Putamen (tissue), 1 donor: ENCODE measurements at places on chromosomes 12 and 14.

DNA sequence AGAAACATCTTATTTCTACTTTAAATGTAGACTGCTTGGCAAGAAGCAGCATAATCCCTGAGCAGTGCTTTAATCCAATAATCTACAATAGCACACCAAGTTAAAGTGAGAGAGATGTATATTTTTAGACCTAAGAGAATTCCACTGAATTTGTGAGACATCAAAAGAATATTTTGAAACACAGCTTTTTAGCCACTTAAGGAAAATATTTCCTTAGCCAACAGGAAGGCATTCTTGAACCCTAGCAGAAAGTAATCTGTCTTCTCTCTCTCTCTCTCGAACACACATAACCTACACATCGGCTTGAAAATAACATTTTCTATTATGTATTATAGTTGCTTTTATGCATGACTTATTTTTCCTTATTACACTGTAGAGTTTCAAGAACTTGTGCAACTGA, 34.0 kb downstream of the KITLG start:
- DNase-seq = no peak

- no peak for DNase-seq
Measured at GRCh38 chr14:54170301-54170700, 213.7 kb upstream of the BMP4 start.

GRCh38 chr12:28227251-28227650, 37.0 kb downstream of the CCDC91 start:
- no peak for DNase-seq

GRCh38 chr12:51721282-51721940, 127.1 kb downstream of the FIGNL2 start:
- DNase-seq = peak; percentile 13

- DNase-seq = no peak
Measured at GRCh38 chr14:68574906-68575305, 218.0 kb downstream of the ZFP36L1 start.

DNA sequence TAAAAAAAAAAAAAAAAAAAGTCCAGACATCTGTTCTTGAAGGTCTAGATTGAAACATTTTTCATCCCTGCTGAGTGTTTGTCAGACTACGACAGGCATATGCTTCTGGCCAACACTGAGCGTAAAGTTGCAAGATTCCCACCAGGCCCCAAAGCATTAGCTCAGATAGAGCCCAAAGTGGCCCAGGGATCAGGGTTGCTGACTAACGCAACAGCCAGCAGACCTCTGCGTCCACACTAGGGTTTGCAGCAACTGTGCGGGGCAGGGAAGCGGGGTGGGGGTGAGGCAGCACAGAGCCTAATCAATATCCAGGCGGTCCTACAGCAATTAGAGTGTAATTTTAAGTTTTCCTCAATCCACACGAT, 55.7 kb downstream of the SSH1 start:
- DNase-seq = no peak

DNA sequence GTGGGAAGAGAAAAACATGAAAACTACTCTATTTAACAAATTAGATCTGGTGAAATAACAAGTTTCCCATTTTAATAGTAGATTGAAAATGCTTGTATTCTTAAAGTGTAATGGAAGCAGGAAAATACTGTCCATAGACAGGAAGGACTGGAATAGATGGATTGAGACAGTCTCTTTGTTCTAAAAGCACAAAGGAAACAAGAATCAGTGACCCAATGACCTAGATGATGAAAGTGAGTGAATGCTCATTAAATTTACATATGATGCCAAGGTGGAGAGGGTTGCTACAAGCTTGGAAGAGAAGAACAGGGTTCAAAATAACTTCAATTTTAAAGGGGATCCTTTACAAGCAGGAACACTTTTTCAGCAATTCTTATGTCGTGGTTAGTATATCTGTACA, 233.1 kb downstream of the TRHDE start:
- no peak for DNase-seq

DNA sequence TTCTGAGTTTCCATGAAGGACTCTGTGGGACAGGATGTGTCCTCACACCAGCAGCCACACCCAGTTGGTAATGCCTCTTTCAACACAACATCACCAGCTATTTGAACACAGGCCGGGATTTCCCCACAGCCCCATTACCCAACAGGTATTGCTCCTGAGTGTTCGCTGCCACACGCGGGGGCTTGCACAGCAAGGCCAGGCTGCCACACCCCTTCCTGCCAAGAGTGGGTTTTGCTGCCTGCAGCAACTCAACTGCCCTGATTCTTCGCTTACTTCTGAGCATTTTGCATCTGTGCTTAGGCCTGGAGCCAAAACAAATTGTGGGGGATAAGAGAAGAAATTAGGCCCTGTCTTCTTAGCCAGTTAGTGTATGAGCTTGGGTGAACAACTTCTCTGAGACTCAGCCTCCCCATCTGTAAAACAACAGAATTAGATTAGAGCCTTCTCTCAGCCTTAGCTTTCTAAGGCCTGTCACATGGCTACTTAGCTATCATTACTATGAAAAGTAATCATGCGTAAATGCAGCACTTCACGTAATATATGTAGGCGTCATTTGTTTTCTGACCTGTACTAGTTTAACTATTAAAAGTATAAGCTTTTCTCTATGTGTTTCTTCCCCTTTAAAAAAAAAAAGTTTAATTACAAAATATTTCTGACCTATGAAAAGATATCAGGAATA, 20.0 kb downstream of the CKAP4 start:
- no peak for DNase-seq

GRCh38 chr12:49865109-49865781, 22.3 kb upstream of the BCDIN3D start:
- no peak for DNase-seq

DNA sequence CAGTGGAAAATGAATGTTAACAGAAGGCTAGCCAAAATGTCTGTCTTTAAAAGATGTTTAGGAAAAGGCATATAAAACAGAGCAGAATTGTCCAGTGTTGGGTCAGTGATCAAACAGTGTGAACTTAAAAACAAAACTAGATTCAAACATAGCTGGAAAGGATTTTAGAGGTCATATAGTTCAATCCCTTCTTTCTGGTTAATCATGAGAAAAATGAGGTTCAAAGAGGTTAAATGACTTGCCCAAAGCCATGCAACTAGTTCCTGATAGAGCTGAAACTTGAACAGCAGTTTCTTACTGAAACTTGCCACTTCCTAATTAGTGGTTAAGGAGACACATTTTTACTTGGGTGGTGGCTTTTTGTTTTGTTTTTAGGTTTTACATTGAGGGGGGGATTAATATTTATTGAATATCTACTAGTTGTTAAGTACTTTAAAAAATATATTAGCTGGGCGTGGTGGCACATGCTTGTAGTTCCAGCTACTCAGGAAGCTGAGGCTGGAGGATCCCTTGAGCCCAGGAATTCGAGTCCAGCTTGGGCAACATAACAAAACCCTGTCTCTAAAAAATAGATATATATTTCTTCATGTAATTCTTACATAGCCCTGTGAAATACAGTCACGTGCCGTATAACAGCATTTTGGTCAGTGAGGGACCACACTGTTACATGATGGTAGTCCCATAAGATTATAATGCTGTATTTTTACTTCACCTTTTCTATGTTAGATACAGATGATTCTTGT, 20.4 kb downstream of the ACVR1B start:
- DNase-seq = no peak

GRCh38 chr14:100132903-100133510, 26.4 kb downstream of the DEGS2 start:
- DNase-seq = no peak

GRCh38 chr12:18922851-18923250, 184.9 kb downstream of the CAPZA3 start:
- DNase-seq = no peak

DNA sequence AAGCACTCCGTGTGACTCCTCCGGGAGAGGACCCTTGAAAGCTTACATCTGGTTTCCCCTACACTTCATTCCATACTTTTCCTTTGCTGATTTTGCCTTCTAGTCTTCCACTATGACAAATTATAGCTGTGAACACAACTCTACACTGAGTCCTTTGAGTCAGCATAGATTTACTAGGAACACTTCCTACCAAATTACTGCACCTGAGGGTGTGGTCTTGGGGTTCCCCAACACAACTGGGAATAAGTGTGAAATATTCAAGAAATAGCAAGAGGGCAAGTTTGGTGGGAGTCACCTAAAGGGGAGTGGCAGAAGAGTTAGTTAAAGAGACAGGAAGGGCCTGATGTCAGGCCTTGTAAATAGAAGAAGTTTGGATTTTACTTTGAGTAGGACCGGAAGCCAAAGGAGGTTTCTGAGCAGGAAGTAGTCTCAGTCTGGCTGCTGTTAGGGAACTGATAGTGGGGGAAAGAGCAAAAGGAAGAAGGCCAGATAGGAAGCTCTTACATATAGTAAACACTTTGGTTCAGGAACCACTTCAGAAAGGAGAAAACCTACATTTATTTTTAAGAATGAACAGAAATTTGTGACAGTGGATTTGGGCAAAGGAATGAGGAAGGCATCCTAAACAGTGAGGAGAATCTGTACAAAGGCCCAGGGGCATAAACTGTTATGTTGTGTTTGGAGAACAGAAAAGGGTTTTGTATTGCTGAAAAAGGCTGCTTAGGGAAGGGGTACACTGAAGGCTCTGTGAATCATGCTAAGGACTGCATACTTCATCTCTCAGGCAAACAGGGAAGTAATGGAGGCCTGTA, 14.2 kb downstream of the SEL1L start:
- DNase-seq = peak; percentile 44

DNA sequence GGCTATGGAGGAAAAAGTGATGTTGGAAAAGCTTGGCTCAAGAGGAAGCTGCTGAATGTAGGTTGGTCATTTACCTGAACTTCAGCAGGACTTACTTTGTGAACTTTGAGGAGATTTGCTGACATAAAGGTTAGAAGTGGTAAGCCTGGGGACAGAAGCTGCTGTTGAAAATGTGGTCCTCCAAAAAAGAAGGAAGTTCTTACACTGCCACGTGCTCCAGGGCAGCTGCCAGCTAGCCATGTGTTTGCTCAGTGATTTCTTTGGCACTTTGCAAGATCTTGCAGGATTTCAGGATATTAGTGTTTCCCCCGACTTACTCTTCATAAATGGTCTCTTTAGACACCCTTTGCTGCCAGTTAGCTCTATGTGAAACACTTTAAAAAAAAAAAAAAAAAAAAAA, 14.8 kb upstream of the DYRK2 start:
- peak; percentile 17 for DNase-seq
